Breast epithelium (tissue), 4 donors: ENCODE measurements at places on chromosomes 1 and 21.
A peak's percentile ranks its signal among the peaks of the same experiment; 100 is the strongest.

GRCh38 chr1:202794051-202794740, 14.0 kb downstream of the KDM5B start:
- no peak for DNase-seq

GRCh38 chr1:68544651-68545050, 47.8 kb upstream of the DEPDC1 start:
- no peak for DNase-seq

DNA sequence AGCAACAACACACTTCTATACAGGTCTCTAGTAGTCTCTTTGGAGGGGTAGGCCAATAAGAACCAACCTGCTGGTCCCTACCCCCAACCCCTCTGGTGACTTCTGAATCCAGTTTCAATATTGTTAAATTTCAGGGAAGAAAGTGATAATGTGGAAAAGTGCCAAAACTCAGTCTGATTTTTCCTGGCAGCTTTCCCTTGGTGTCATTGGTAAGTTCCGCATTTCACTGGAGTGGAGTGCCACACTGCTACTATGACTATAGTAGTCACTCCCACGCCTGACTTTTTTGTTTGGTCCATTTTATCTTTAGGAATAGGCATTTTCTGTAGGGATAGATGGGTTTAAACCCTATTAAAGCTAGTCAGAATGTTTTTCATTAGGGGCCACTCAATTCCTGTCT, 5.7 kb upstream of the ARID1A start:
- DNase-seq, result no peak

DNA sequence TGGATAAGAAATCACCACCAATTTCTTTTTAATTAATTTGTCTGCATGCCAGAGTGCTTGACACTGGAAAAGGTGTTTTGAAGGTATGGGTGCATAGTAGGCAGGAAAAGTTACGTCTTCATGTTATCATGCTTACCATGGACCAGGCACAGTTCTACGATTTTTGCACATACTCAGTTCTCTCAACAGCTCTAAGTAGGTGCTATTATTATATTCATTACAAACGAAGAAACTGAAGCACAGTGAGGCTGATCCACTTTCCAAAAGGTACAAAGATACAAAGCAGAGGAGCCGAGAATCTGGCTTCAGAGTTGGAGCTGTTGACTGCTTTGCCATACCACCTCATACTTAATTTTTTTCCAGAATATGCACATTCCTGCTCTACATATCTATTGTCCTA, 306.4 kb downstream of the PBX1 start:
- DNase-seq, result no peak

GRCh38 chr1:37177230-37177864, 143.0 kb upstream of the GRIK3 start:
- no peak for DNase-seq

DNA sequence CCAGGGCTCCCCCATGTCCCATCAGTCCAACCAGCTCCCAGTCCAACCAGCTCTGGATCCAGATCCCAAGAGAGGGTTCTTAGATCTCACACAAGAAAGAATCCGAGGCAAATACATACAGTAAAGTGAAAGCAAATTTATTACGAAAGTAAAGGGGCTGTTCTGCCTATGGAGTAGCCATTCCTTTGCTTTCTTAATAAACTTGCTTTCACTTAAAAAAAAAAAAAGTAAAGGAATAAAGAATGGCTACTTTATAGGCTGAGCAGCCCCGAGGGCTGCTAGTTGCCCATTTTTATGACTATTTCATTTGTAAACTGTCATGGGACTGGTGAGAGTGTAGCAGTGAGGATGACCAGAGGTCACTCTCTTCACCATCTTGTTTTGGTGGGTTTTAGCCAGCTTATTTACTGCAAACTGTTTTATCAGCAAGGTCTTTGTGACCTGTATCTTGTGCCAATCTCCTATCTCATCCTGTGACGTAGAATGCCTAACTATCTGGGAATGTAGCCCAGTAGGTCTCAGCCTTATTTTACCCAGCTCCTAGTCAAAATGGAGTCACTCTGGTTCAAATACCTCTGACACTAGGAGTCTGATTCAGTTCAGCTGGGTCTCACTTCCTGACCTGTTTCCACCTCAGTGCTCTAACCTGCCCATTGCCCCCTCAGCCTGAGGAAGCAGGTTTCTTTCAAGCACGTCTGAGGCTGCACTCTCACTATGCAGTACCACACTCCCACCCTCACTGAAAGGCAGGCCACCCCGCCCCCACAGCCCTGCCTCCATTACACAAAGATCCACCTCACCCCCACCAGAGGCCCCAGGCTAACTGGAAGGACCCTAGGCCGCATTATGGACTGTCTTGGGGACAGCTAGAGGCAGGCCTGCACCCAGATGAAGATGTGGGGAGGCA, 26.5 kb upstream of the ATP2B4 start:
- no peak for DNase-seq

GRCh38 chr21:15682977-15683376, 46.8 kb upstream of the USP25 start:
- no peak for DNase-seq

GRCh38 chr1:211574705-211575104, 4.3 kb downstream of the SLC30A1 start:
- no peak for DNase-seq

DNA sequence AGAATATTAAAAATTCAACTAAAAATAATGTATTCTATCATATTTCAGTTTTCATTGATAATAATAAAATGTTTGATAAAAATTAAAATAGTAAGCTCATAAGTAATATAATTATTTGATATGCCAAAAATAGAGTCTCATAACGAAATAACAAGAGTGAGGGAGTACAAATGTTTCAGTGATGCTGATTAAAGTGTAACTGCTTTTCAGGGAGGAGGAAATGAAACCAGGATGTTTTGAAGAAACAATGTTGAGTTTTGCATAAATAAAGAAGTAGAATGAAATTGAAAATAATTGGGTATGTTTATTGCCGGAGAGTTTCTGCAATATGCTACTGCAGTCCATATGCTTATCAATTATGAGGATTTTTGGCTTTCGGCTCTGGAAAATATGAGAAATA, 1159.8 kb upstream of the ADGRL2 start:
- DNase-seq, result no peak

DNA sequence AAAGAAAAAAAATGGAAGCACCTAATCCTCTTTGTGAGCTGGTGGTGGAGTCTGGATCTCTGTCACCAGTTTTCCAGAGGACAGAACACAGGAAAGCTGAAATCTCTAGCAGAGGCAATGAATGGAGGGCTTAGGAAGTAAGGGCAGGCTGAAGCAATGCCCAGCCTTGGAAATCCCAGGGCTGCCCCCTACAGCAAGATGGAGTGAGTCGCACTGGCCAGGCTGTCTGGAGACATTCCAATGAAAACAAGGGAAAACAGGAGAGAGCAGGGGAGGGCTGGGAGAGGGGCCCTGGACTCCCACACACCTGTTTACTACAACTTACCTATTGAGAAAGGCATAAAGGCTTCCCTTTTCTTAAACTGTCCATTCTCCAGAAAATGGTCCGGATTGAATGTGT, 25.9 kb downstream of the CYP2J2 start:
- DNase-seq, result no peak

DNA sequence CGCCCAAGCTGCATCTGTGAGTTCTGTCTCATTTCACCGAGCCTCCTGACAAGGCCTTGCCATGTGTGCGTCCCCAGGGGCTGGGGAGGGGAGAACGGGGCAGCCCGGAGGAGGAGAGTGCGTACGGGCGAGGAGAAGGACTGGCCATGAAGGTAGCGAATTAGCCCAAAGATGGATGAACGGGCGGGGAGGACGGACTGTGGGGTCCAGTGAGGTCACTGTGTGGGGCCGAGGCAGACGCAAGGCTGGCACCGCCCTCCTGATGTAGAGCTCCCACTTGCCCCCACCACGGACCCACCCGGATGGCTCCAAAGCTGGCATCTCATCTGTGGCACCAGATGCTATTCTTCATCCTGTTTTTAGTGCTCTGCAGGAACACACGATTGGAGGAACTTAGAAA, 330.4 kb downstream of the AJAP1 start:
- DNase-seq, result no peak

- DNase-seq, result no peak
Observed at GRCh38 chr1:178407655-178408054, 89.1 kb downstream of the CLEC20A start.

DNA sequence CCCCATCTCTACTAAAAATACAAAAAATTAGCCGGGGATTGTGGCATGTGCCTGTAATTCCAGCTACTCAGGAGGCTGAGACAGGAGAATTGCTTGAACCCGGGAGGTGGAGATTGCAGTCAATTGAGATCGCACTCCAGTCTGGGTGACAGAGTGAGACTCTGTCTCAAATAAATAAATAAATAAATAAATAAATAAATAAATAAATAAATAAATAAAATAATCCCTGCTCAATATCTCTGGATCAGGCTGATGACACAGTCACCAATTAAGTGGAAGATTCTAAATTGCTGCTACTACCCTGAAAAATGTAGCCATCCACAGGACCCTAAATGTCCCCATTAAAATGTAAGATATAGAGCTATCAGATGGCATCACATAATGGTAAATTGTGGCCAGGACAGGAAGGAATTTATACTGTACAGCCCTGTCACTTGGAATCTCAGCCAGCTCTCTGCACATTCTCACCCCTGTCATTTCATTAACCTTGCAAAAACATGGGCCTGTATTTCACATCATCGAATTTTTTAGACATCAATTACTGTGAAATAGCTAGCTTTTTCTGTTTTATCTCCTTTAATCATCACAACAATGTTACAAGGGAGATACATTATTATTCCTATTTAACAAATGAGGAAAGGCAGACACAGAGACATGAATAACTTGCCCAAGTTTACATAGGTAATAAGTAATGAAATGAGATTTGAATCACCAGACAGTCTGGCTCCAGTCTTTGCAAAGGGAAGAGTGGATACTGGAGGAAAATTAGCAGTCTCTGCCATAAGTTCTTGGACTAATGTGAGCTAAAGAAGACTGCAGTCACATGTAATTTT, 56.7 kb upstream of the NTPCR start:
- DNase-seq, result no peak

- DNase-seq, result no peak
Observed at GRCh38 chr1:54842963-54843362, 41.8 kb upstream of the TTC22 start.

GRCh38 chr1:43367904-43368645, at the start of gene ELOVL1:
TSS of gene ELOVL1 (minus strand) at chr1:43368011. CDS start at chr1:43365609, 2,402 bp downstream.
- DNase-seq, result peak; percentile 89

DNA sequence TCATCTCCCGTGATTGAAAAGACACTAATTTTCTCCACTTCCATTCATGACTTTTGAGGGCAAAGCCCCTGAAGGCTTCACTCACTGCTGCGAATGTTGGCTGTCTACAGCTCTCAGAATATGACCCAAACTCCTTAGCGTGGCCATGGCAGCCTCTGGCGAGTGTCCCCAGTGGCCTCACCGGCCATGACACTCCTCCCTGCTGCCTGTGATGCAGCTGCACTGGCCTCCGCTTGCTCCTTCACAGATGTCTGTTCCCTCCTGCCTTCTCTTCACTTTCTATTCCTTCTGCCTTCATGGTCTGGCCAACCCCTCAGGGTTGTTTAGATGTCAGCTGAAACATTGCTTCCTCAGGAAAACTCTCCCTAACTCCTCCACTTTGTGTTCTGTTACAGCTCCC, 30.8 kb upstream of the PTPRF start:
- DNase-seq, result no peak

DNA sequence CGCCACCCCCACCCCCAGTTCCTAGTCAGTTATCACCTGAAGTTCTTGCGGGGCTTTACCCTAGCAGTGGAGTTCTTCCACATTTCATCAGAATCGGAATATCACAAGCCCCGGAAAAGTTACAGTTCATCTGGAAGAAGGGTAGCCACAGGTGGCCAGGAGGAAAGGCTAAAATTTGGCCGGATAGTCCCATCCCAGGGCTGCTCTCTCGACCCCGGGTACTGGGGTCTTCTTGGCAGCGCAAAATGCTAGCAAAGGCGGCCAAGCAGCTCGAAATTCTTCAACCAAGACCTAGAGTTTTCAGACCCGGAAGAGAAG, 7.9 kb downstream of the HLX start:
- no peak for DNase-seq

DNA sequence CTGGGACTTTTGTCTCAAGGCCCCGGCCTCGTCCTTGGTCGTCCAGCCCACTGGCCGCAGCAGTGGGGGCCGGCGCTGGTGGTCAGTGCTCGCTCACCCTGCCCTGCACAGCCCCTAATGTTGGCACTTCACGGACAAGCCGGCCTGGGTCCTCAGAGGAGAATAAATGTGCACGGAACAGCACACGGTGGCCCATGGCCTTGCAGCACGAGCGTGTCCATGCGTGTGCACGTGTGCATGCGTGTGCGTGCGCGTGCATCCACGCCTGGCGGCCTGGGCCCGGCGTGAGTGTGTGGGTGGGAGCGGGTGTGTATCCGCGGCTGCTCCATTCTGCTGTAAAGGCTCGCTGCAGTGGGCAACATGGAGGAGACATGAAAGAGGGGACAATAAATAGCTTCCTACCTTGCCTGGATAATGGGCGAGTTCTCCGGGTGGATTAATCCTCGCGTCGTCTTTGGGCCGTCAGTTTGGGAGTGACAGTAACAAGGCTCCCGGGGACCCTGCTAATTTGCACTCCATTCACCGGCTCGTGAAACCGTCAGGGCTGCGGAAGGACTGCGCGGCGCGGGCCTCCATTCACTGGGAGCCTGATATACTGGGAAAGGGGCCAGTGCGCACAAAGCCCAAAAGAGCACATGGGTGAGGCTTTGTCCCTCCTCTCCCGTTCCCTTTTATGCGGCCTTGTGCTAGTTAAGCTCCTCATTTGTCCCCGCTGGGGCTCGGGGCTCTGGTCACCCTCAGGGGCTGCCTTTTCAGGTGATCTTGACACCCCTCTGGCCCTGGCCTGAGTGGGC, 142.8 kb downstream of the PRDM16 start:
- no peak for DNase-seq

GRCh38 chr1:20074725-20075171, 4.8 kb downstream of the PLA2G5 start:
- no peak for DNase-seq

DNA sequence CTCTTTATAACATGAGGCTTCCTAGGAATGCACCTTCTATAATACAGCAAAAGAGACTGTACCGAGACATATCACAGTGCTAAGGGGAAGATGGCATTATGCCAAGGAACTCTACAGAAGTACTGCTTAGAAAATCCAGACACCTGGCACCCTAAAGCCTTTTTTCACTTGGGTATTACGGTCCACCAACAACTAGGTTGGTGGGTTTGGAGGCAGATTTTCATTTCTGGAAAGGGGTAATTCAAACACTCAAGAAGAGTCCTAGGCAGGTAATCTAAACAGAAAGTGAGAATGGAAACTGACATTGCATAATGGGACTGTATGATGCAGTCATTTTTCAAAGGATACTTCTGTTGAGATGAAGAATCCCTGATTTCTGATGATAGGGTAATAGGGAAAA, 19.6 kb downstream of the SCMH1 start:
- no peak for DNase-seq

DNA sequence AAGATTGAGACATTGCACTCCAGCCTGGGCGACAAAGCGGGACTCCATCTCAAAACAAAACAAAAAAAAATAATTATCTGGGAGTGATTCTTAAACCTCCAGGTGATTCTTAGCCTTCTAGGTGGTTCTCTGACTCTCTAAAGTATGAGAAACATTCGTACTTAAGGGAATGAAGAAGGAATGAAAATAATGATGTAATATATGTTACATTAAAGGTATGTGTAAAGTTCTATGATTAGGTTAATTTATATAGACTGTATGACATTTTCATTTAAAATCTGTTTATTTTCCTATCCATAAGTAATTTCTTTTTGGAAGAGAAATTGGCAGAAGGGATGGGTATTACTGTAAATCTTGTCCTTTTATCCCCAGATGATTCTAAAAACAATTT, 34.7 kb downstream of the OSBPL9 start:
- no peak for DNase-seq

GRCh38 chr1:159791031-159791430, 10.3 kb downstream of the DUSP23 start:
- no peak for DNase-seq
